ENCODE measurements at places on chromosomes 1 and 21.

GRCh38 chr1:9766759-9767442 lies 56.9 kb downstream of the CLSTN1 start:
- no peak for DNase-seq

DNA sequence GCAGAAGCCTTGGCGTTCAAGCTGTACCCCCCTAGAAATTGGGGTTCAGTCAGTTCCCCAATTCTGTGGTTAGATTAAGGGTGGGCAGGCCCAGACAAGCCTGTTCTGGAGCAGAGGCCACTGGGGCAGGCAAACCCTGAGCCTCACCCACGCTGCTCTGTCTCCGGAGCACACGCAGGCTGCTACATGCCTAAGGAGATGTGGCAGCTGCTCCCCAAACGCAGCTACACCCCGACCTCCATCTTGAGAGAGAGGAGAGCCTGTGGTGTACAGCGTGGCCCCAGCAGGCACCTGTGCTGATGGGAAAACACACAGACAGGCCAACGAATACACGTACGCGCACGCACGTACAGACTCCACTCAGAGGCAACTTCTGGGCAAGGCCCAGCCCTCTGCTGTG lies 33.9 kb upstream of the GRHL3 start:
- DNase-seq, result no peak

GRCh38 chr1:93005252-93005598 lies 44.0 kb upstream of the DIPK1A start:
- no peak for DNase-seq

DNA sequence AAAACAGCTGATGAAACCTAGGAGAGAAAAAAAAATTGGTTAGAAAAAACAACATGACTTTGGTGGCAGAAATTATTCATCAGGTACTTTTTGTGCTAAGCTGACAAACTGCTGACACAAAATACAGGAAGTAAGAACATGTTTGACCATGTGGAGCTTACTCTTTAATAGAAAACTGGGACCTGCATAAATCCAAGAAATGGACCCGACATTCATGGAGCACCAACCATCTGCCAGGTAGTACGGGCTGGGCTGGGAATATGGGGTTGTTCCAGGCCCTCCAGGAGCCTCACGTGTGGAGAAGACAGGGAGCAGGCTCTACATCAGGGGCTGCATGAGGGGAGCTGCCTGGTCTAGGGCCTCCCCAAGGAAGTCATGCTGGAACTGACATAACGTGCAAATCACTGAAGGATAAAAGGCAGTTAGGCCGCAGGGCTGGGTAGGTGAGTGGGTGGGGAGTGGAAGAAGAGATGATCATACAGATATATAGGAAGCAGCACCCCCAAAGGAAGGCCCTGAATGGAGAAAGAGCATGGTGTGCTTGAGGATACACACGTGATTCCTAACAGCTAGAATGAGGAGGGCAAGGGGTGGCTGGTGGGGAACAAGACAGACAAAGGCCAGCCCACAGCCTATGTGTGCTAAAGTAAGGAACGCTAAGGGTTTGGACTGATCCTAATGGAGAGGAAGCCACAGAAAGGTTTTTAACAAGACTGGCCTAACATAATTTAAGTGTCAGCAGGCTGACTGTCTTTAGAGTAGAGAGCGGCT lies 26.1 kb downstream of the CD58 start:
- DNase-seq, result no peak

- no peak for DNase-seq
Observed at GRCh38 chr1:54287801-54288211, 87.8 kb downstream of the MRPL37 start.

GRCh38 chr1:173960625-173961024 lies 43.5 kb upstream of the SERPINC1 start:
- no peak for DNase-seq

GRCh38 chr1:62304515-62304914 lies 14.7 kb downstream of the KANK4 start:
- DNase-seq, result no peak

- no peak for DNase-seq
Observed at GRCh38 chr1:62716397-62716796, 28.2 kb upstream of the DOCK7 start.

DNA sequence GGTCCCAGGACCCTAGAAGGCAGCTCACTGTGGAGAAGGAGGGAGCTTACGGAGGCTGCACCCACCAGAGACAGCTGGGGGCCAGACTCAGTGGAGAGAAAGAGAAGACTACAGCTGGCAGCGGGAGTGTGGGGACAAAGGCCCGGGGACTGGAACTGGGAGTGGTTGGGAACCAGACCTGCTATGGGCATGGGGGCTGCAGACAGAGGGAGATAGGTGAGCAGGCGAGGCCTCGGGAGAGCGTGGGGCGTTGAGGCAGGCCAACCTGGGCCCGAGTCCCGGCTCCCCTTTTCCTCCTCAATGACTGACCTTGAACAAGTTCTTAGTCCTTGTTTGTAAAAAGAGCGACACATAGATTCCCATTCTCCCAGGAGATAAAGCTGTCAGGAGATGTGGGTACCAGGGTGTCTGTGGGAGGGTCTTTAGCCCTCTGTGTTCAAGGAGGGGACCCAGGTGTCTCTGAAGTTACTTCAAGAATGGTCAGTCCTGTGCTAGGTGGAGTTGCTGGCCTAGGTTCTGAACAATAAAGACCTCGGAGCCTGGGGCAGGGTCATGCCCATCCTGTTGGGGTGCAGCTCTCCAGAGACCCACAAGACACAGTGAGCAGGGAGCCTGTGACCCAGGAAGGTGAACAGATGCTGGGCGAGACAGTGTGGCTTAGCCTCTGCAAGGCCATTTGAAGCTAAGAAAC lies 87.9 kb downstream of the ITPKB start:
- no peak for DNase-seq

DNA sequence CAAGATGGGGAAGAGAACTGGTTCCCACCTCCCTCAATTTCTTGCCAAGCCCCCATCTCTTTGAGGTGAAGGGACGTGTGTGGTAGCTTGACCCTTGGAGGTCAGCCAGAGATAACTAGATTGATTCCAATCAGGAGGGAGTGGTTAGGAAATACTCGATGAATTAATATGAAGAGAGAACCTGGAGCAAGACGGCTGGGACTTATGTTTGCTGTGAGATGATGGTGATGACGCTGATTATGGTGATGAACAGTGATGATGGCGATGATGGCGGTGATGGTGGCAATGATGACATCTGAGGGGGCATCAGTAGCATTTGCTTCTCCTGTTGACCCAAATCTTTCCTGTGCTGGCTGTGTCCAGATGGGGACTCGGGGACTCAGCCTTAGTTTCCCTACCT lies 724 bp downstream of the PADI1 start:
- no peak for DNase-seq

DNA sequence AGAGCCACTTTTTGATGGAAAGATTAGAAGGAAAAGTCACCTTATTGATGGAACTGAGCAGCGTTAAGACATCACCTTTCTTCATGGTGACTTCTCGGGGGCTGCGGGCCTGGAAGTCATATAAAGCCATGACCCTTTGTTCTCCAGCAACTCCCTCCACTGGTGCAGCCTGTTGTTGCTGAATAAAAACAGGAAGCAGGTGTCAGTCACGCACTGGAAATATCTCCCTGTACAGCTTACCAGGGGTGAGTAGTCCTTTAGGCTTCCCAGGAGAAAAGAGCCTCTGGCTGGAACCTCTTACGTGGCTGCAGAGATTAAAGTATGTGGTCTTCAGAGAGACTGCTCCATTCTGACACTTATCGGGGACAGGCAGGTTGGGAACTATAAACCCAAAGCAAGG lies 31.9 kb downstream of the SPTA1 start:
- DNase-seq, result no peak

DNA sequence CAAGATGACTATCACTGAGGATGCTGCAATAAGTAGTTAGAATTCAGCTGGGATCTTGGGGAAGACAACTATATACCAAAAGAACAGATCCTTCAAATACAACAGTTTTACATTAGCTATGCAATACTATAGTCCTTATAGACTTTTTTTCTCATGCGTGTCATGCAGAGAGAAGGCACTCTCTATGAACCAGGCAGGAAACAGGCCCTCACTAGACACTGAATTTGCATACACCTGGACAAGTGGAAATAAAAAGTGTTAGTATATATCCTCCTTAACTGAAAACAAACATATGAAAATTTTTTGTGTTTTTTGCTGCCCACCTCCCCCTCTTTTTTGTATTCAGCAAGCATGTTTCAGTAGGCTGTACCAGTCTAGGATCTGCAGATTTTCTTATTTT lies 29.9 kb downstream of the TMCO1 start:
- no peak for DNase-seq
